ENCODE measurements at places on chromosomes 1 and 21.

GRCh38 chr1:239677362-239677761, 291.0 kb downstream of the CHRM3 start:
- DNase-seq: no peak

DNA sequence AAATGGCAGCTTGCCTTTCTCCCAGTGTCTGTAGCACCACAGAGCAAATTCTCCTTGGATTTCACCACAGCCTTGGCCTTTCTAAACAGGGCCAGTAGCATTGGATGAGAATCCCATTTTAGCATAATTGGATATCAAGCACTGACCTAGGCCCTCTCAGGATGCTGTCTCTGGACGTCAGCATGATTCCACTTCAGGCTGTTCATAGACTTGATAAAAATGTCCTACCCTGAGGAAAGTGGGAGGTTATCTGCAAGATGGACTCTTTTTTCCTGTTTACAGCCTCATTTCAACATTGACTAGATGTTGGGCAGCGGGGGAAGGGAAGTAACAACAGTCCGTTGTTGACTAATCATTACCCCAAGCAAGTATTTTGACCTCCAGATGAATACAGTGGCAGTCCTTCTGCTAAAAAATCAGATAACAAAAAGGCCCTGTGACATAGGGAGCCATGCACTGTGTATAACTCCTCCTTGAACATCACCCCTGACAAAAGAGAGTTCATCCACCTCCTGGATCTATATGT, 5.2 kb downstream of the NPL start:
- no peak for DNase-seq

GRCh38 chr1:222657899-222658298, 40.0 kb downstream of the MIA3 start:
- DNase-seq: no peak

DNA sequence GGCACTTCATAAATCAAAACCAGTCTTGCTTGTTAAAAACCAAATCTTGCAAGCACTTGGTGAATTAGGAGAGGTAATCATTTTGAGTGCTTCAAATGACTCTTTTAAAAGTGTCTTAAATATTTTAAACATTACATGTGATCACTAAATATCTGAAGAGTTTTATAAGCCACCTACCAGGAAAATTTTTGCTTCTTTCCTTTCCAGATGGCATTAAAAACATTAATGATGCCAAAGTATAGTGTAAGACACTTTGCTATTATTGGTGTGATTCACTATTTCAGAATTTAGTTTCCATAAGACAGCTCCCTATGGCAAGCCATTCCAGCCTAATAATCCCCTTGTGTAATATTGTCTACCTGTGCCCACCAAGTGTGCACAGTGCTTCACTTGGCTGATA, 548.8 kb upstream of the ADAMTS5 start:
- no peak for DNase-seq

GRCh38 chr1:192697771-192698170, 61.8 kb downstream of the RGS13 start:
- DNase-seq: no peak

DNA sequence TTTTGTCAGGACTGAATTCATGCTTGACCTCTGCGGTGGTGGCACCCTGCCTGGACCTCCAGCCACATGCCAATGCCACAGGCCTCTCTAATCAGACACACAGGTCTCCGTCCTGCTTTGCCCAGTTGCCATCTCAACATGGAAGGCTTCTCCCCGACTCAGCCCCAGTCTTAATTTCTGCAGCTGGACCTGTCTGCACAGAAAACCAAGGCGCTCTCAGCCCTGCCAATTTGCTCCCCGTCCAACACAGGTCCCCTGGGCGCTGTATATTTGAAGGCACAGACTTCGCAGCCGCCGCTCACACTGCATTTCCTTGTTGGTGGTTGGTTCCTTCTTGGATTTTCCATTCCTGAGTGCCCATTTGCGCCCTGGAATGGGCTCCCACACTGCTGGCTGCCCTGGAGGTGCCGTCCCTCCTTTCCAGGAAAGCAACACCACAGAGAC, 28.0 kb upstream of the PLEKHG5 start:
- DNase-seq: no peak

- DNase-seq: no peak
Observed at GRCh38 chr1:43982808-43983207, 3.8 kb downstream of the B4GALT2 start.

DNA sequence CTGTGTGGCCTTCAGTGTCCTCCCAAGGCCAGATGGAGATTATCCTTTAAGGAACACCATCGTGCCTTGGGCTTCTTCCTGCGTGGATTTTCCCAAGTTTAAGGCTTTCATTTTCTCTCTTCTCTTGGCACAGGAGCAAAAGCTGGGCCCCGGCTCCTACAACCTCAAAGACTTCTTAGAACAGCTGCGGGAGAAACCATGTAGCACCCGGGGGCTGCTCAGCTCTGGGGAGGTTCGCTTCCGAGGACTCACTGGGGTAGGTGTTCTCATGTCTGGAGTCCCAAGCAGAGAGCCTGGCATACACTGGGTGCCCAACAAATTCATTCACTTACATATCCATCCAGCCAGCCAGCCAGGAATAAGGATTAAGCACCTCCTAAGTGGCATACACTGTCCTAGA, 6.6 kb upstream of the TTC22 start:
- DNase-seq: no peak

DNA sequence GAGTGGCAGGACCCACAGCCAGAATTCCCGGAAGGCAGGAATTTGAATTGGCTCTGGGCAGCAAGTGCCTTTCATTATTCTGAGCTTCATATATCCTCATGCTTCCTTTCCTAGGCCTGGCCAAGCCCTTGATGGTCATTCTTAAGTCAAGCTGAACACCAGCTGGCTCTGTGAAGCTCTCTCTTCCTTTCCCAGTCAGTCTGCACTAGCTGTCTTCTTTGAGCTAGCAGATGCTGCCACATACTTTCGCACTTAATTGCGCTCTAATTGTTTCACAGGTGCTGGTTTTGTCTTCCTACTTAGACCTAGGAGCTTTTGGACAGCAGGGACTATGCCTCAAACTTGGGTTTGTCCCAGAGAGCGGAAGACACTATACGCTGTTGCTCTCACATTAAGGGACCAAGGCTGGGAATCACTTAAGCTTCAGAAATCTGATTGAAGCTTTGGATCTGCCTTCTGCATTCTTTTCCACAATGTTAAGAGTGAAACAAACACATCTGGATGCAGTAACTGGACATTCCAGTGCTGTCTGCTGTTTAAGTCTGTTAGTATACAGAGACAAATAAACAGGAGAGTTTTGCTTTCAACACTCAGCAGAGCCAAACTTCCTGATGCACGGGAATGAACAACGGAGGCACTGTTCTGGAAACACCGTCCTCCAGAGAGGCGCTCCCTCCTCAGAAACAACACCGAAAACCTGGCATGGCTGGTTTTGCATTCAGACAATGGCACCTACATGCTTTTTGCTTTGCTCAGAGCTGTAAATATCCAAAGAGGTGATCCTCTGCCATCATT, 2.2 kb downstream of the TLR5 start:
- no peak for DNase-seq

GRCh38 chr1:29621826-29622435, 385.6 kb downstream of the PTPRU start:
- DNase-seq: no peak

Measured in stimulated activated CD8-positive, alpha-beta memory T cell treated with anti-CD3 and anti-CD28 coated beads, Interleukin-4, amount 100 ng/mL, for 4 hours (primary cell).